ENCODE measurements at places on chromosomes 7 and 10.

GRCh38 chr10:30554440-30554825 is 75.1 kb downstream of the LYZL2 start:
- DNase-seq, result no peak

DNA sequence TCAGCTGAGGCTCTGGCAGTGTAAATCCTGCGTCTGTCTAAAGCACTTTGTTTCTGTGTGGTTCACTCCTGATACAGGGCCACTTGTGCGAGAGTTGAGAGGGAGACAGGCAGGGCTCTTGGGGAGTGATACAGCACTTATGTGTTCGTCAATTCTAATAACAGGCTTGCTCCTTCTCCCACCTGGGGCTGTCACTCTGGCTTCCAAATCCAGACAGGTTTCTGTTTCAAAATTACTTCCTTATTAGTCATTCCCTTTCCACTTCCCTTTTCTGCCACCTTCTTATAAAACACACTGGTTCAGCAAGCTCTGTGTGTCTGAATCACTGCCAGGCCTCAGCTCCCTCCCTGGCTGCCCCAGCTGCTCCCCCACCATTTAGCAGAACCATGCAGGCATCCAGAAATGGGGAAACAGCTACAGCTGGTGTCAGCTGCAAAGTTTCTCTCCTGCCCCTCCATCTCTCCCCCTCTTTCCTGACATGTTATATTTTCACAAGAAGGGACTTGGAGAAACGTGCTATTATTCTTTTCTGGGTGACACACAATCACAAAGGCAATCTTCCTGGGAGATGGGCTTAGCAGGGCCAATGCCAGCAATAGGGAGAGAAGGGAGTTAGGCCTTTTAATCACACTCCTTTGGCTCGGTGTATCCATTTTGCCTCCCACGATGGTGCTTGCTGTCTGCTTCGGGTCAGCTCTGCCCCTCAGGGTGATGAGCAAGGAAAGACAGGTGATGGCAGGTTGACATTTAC is 58.4 kb upstream of the ZNRF2 start:
- DNase-seq, result peak; percentile 25

DNA sequence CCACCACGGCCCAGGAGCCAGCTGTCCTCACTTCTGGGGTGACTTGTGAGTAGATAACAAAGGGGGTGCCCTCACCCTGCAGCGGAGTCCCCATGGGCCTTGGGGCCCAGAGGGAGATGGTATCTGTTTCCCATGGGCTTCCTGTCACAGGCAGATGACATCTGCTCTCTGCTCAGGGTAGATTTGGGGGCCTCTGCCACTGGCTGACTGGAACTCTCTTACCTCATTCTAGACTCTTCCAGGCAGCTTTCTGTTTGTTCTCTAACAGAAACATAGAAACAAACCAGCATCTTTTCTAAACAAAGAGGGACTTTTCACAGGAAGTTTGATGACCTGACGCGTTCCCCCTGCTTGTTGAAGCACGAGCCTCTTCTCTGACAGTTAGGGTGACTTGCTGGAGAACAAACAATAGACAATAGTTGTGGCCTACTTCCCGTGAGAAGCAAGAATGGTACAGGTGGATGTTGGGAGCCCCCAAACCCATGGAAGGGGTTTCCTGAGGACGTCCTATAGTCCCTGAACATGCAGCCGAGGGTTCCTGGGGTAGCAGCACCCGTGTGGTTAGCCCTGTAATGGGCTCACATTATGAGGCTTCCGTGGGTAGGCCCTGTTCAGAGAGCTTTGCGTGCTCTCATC is 61.6 kb downstream of the GRK5 start:
- DNase-seq, result peak; percentile 93

GRCh38 chr10:114472877-114473253 is 68.6 kb upstream of the AFAP1L2 start:
- no peak for DNase-seq

- no peak for DNase-seq
Observed at GRCh38 chr10:65265451-65265954, 1660.3 kb upstream of the LRRTM3 start.

- no peak for DNase-seq
Observed at GRCh38 chr7:157514746-157515145, 177.9 kb downstream of the DNAJB6 start.

DNA sequence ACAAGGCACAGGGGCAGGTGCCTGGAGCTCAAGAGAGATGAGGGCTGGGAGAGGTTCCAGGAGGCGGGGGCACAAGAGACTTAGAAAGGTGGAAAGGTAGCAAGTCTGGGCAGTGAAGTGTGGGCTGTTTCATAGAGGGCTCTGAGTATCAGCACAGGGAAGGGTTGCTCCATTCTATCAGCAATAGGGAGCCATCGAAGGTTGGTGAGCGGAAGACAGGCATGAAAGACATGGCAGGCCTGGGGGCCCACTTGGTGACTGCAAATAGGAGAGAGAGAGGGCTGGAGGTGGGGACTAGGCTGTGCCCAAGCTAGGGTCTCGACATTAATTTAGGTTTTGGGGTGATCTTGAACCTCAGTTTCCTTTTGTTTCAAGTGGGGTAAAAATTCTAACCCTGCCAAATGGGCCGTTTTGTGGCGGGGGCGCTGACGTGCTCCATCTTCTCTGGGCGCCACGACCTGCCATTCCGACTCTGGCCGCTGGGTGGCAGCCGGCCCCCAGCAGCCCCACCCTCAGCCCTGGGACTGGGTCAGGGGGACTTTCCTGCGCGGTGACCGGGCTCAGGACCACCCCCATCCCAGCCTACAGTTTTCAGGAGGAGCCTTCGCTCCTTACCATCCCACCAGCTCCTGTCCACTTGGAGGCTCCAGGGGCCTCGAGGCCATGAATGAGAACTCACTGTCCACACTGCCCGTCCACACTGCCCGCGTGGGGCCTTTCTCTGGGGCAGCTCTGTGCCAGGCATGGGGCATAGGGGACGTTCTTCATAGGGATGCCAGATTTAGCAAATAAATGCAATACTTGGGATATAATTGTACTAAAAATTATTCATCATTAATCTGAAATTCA is 37.2 kb upstream of the PCBD1 start:
- peak; percentile 27 for DNase-seq

DNA sequence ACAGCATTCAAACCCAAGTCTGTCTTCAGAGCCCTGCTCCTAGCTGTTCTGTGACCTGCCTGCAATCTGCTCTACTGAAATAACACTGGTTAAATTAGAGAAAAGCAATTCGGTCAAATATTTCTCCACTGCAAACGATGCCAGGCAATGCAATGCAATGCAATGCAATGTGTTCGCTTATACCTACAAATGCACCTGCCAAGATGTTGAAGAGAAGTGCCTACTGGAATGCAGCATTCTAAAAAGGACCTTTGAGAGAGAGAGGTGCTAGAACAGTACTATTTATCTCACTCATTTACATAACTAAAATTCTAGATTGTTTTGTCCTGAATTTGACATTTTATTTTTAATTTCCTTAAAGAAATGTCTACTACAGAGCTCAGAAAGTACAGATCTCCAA is 157.3 kb upstream of the CDK1 start:
- no peak for DNase-seq

DNA sequence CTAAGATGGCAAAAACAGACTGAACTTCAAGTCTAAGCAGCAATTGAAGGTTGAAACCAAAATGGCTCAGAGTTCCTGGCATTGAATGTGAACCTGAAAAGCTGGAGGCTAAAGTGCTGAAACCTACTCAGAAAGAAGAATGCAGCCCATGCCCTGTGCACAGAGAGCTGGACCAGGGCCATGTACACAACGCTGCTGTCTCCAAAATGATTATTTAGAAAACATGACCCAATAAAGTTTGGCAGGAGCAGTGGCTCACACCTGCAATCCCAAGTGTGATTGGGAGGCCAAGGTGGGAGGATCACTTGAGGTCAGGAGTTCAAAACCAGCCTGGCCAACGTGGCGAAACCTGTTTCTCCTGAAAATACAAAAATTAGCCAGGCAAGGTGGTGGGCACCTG is 158.9 kb downstream of the AKR1D1 start:
- no peak for DNase-seq

DNA sequence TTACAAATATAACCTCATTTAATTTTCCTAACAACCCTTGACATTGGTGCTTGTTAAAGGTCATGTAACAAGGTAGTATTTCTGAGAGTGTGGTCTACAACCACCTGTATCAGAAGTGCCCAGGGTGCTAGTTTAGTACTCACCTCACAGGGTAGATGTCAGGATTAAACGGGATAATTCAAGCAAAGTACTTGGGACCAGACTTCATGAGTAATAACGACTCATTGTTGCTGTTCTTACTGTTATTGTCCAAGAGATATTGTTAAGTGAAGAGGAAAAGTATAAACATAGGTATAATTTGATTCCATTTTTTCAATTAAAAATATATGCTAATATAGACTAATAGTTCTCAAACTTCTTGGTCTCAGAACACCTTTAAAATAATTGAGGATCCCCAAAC is 179.3 kb downstream of the WNT2 start:
- DNase-seq, result peak; percentile 20

DNA sequence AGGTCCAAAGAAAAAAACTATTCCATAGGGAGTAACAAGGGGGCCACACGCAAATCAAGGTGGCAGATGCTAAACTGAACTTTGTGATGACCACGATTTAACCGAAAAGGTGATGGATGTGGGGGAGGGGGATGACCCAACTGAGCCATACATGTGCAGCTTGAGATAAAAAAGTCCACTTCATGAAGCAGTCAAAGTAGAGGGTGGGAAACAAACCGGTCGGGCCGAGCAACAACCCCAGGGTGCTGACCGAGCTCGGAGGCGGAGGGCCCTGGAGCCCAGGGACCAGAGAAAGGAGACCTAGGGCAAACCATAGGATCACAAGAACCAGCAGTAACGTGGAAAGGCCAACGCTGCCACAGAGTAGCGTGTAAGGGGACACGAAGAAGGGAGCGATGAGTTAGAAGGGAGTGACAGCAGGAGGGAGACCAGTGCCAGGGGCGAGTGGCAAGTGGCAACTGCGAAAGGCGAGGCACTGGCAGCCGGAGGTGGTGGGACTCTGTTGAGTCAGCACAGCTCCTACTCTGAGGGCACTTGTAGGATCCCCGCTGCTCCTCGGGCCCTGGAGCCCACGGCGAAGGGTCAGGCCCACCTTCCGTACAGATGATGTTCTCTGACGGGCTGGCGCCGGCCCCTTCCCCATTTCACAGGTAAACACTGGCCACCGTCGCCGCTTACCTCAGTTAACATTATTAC is 540 bp downstream of the SNX13 start:
- DNase-seq, result peak; percentile 70

DNA sequence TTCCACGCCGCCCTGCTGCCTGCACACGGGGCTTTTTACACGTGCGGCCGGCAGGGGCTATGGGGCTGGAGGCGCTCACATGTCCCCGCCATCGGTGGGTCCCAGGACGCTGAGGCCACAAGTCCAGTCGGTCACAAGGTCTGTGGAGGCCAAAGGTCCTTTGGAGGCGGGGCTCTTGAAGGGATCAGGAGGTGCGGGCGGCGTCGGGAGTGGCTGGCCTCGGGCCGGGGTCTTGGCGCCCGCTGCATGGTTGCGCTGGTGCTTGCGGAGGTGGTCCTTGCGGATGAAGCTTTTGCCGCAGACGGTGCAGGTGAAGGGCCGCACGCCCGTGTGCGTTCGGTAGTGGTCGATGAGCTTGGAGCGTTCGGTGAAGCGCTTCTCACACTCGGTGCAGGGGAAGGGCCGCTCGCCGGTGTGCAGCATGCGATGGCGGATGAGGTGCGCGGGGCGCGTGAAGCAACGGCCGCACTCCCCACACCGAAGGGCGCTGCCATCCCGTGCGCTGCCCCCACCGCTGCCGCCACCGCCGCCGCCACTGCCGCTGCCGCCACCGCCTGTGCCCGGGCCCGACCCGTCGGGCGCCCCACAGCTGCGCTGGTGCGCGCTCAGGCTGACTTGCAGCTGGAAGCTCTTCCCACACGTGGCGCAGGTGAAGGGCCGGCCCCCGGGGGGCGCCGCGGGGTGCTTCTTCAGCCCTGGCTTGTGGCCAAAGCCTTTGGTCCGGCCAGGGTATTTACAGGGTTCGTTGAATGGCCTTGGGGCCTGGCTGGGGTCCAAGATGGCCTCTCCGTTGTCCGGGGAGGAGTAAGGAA is 13.7 kb upstream of the ZNF777 start:
- DNase-seq, result no peak

DNA sequence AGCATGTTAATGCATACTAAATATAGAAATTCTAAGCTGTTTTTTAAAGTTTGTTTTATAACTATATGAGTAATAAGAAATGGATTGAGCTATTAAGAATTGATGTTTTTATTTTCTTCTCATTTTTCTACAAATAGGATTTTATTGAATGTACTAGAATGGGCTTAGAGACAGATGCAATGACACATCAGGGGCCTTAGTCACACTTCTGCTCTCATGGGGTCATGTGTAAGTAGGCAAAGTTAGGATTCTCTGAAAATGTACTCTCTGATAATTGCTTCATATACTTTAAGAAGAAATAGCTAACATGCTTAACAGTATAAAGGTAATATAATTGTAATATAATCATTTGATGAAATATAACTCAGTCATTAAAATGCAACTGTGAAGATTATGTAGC is 154.6 kb downstream of the ZNF438 start:
- no peak for DNase-seq

GRCh38 chr7:158382363-158383254 is 205.0 kb downstream of the PTPRN2 start:
- no peak for DNase-seq

DNA sequence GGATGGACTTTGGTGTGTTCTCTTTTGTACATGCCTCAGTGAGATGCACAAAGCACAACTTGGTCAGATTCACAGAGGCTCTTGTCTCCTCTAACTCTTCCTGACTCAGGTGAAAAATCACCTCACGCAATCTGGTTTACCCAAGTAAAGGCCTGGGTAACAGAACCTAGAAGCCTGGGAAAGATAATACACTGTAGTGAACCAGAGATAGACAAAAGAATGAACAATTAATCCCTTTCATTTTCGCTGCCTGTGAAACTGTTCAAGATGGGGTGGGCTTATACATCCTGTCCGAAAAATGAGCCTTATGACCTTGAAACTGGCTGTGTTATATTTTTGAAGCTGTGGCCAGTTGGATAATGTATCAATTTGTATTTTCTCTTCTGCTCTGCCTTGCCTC is 678.9 kb upstream of the TEX47 start:
- no peak for DNase-seq

DNA sequence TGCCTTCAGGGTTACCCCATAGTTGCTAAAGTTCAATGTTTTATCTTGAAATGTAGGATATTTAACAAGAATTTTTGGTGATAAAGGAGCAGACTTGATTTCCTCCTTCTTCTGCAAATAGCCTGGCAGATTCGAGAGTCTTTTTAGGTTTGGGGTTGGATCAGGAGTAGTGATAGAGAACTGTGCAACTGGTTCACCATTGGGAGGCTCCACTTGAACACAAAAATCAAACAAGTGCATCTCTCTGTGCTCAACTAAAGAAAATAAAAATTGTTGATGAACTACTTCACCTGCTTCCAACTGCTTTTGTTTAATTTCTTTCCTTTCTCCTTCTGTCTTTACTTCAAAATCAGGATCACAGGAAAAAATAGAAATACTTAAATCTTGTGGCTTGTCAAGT is 58.5 kb downstream of the MACC1 start:
- DNase-seq, result no peak

GRCh38 chr7:85773116-85773728 is 586.4 kb upstream of the SEMA3D start:
- DNase-seq, result peak; percentile 41

GRCh38 chr7:80651471-80651870 is 13.0 kb downstream of the CD36 start:
- no peak for DNase-seq

Data from mesenchymal stem cell (in vitro differentiated cells and primary cell).